Midbrain (tissue), 1 donor: ENCODE measurements at places on chromosomes 1 and 21.

GRCh38 chr1:77263708-77264107 lies 18.1 kb upstream of the AK5 start:
- no peak for DNase-seq

DNA sequence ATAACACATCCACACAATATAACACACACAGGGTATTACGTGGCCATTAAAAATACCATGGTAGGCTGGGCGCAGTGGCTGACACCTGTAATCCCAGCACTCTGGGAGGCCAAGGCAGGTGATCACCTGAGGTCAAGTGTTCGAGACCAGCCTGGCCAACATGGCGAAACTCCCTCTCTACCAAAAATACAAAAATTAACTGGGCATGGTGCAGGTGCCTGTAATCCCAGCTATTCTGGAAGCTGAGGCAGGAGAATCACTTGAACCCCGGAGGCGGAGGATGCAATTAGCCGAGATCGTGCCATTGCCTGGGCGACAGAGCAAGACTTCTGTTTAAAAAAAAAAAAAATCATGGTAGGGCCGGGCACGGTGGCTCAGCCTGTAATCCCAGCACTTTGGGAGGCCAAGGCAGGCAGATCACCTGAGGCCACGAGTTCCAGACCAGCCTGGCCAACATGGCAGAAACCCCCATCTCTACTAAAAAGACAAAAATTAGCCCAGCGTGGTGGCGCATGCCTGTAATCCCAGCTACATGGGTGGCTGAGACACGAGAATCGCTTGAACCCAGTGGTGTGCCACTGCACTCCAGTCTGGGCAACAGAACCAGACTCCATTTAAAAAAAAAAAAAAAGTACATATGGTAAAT lies 24.1 kb upstream of the HPDL start:
- no peak for DNase-seq

DNA sequence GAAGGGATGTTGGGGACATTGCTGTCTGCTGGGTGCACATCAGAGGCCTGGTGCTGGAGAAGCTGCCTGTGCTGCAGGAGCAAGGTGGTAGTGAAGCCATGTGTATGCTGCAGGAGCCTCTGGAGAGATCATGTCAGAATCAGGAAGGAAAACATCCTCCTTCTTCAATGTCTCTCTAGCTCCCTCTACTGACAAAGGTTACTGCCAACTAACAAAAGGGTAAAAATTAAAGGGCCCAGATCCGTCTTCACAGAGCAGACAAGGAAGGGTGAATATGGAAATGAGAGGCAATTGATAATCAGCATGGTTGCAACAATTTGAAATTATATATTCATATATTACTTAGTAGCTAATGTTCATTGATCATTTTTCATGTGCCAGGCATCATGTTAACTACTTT lies 32.2 kb downstream of the FAM177B start:
- no peak for DNase-seq

DNA sequence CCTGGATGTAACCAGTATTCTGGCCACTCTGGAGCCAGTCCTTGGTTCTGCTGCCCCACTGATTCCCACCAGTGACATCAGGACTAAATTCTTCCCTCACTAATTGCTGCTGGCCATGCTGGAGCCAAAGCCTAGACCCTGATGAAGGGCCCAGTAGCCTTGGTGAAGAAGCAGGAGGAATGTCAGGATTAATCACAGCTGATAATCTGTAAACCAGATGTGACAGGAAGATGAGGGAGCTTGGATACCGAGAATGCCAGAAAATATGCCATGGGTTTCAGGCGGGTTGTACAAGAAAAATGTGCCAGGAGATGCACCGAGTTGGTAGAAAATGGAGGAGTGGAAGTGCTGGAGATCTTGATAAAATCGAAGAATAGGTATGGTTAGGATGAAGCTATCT lies 119.0 kb upstream of the PPP2R5A start:
- DNase-seq = no peak

DNA sequence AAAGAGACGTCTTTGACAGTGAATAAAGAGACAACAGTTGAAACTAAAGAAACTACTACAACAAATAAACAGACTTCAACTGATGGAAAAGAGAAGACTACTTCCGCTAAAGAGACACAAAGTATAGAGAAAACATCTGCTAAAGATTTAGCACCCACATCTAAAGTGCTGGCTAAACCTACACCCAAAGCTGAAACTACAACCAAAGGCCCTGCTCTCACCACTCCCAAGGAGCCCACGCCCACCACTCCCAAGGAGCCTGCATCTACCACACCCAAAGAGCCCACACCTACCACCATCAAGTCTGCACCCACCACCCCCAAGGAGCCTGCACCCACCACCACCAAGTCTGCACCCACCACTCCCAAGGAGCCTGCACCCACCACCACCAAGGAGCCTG lies 68.5 kb downstream of the TPR start:
- DNase-seq = no peak

GRCh38 chr1:53792806-53793205 lies 45.3 kb downstream of the NDC1 start:
- DNase-seq = no peak

DNA sequence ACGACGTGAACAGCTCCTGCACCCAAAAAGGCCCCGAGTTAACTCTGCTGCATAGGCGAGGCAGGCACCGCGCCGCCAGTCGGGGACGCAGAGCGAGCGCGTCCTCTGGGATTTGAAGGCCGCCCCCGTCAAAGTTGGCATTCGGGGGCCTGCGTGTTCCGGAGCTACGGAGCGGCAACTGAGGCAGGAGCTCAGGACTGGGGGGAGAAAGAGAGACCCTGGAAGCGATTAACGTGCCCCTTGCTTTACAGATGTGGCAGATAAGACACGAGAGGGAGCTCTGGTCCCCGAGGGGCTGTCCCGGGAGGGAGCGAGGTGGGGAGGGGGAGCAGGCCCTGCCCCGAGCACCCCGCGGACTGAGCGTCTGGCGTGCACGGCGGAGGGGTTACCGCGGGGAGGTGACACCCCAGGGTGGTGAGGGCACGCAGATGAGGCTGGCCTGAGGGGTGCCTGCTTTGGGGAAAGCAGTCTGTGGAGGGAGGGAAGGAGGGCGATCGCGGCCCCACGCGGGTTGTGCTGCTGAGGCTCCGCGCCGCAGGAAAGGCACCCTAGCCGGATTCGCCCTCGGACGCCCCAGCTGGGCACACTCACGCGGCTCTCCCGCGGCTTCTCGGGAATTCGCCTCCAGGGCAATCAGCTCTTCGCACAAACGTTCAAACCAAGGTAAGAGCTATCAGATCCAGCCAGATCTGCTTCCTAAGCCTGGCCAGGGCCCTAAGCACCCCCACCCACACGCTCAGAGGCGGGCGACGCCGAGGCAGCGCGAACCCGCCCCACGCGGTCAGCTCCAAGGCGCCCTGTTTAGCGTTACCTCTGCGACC lies 26.5 kb downstream of the ACTA1 start:
- DNase-seq = no peak

GRCh38 chr1:204503122-204503912 lies 8.7 kb upstream of the PIK3C2B start:
- DNase-seq = peak; percentile 83

GRCh38 chr1:89606227-89606980 lies 26.5 kb upstream of the LRRC8C start:
- DNase-seq = no peak

DNA sequence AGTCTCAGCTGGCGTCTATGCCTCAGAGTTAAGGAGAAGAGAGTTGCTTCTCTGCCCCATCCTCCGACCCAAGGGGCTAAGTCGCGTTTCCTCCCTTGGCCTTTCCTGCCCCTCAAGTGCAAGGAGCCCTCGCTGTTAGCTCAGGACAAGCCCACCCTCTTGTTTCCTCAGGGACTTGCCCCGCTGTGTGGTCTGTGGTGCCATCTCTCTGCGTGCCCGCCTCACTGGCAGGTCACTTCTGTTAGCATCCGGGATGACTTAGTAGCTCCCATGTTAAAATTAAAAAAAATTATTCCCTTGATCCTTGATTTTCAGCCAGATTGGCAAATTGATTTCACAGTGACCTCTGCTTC lies 96.5 kb downstream of the PCBP3 start:
- DNase-seq = no peak

GRCh38 chr1:36706416-36706815 lies 223.7 kb upstream of the CSF3R start:
- no peak for DNase-seq

DNA sequence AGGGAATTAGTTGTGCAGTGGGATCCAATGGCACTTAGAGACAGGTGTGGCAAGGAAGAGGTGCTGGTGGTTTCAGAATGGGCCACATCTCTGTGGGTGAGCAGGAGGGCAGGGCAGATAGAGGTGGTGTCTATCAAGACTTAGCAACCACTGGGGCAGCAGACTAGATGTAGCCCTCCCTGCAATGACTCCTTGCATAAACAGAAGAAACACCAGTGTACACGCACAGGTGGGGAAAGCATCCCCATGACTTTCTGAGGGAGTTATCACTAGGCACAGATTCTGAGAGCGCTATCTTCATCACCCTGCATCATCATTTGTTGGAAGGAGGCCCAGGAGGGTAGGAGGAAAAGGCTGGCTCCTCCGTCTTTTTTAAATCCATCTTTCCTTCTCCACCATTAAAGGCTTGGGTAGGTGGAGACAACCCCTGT lies 58.4 kb downstream of the PLXNA2 start:
- DNase-seq = no peak
